Stimulated activated naive CD8-positive, alpha-beta T cell treated with anti-CD3 and anti-CD28 coated beads, Interleukin-15, amount 100 ng/mL, for 72 hours (primary cell): ENCODE measurements at places on chromosomes 5 and 9.
A peak's percentile ranks its signal among the peaks of the same experiment; 100 is the strongest.

- DNase-seq = no peak
Observed at GRCh38 chr9:16410601-16411280, 459.7 kb downstream of the BNC2 start.

DNA sequence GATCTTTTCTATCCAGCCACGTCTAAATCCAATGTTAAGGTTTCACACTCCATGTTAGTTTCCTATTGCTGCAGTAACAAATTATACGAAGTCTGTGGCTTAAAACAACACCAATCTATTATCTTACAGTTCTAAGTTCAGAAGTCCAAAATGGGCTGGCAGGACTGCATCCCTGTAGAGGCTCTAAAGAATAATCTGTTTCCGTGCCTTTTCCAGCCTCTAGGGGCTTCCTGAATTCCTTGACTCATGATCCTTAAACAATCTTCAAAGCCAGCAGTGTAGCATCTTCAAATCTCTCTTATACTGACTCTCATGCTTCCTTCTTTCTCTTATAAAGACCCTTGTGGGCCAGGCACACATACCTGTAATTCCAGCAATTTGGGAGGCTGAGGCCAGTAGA lies 6.8 kb downstream of the PLGRKT start:
- DNase-seq = no peak

DNA sequence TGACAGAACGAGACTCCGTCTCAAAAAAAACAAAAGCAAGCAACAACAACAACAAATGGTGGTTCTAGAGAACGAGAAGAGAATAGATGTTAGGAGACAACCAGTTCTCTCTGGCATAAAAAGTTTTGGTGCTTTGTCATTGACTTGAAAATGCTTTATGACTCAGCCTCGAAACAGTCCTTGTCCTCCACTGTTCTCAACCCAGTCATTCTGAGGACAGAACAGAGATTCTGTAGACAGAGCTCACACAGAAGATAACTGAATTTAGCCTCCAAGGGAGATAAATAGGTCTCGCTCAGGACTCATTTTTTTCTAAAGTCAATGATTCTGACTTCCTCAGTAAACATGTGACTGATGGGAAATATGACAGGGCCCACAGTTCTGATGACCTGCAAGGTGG lies 76.0 kb upstream of the FSTL4 start:
- no peak for DNase-seq

GRCh38 chr5:175854231-175855040 lies 16.9 kb upstream of the CPLX2 start:
- no peak for DNase-seq

DNA sequence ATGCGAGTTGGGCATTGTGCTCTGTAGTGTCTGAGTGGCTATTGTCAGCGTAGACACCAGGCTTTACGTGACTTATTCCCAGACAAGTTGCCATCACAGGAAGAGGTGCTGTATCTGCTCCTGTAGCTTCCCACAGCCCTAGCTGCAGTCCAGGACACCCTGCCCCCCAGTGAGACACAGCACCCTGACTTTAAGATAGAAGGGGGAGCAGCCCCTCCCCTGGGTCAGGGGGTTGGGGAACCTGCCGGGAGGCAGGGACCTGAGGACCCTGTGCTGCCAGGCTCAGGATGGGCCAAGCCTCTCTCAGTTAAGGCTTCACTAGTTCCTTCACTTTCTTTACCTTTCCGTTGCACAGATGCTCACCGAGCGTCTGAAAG lies 75.4 kb downstream of the NEK6 start:
- no peak for DNase-seq

DNA sequence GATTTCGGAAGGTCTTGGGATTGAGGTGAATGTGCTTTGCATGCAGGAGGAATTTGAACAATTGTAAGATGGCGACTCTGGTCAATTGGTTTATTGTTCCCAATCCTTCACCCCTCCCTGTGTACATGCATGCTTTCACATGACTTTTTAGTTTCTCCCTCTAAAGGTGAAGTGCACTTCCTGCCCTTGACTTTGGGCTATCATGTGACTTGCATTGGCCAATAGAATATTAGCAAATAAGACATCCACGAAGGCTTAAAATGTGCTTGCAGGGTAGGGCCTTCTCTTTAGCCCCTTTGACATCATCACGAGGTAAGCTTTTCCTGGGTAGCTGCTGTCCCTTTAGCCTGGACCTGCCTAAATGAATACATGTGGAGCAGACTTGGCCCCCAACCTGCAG lies 8.1 kb upstream of the ZBTB43 start:
- no peak for DNase-seq

DNA sequence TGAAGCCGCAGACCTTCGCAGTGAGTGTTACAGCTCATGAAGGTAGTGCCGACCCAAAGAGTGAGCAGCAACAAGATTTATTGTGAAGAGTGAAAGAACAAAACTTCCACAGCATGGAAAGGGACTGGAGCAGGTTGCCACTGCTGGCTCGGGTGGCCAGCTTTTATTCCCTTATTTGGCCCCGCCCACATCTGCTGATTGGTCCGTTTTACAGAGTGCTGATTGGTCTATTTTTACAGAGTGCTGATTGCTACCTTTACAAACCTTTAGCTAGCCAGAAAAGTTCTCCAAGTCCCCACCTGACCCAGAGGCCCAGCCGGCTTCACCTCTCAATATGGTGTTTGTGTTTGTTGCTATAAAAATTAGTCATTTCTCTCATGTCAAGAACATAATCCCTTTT lies 49.7 kb downstream of the RECK start:
- no peak for DNase-seq

GRCh38 chr5:176994460-176995121 lies 12.0 kb downstream of the UIMC1 start:
- no peak for DNase-seq

DNA sequence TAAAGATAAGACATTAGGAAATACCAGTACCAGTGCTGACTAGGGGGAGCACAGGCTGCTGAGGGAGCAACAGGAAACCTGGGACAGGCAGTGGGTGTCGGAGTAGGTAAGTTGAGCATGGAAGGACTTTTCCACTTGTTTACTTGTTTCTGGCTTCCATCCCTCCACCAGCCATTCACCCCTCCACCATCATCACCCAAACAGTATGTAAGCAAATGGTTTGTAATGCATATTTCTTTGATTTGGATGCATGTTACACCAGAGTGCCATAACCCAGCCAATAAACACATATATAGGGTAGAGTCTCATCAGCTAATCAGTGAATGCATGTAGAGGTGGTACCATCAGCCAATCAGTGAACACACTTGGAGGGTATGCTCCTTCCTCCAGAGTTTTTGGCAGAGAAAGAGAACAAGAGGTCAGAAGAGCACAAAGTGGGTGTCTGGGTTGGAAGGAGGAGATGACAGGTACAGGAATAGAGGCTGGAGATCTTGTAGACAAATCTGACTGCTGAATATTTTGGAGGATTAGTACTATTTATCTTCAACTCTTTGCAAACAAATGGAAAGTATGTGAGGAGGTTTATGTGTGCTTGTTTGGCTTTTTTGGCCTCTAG lies 37.7 kb upstream of the PDE8B start:
- no peak for DNase-seq

GRCh38 chr9:22682536-22682935 lies 235.9 kb downstream of the DMRTA1 start:
- no peak for DNase-seq

DNA sequence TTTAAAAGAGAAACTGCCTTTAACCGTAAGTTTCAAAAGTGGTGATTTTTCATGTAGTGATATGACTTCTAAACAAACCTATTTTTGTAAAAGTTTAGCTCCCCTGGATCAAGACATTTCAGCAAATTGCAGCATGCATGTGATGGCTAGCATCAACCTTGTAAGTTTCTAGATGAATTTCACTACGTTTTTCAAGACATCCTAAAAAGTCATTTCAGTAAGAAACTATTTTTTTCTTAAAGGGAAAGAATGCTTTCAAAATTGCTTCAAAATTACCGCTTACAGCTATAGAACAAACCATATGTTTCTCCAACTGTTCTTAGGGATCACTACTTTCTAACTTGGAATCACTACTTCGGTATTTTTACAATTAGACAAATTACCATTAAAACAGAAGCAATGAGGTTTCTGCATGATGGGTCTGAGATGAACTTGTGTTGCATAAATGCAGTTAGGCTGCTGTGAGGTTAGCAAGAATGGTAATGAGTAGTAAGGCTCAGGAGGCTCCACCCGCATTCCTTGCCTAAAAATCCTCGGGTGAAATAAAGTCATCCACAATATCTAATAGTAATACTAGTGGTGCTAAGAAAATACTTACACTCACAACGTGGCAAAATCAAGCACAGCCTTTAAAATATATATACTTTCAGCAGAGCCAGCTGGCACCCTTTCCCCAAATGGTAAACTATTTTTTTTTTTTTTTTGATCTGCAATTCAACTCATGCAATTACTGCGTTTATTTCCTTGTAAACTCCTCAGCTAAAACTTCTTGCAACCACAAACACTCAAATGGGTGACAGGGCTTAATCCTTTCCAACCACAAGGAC lies 53.8 kb downstream of the CDC14B start:
- peak; percentile 19 for DNase-seq

- no peak for DNase-seq
Observed at GRCh38 chr9:35102465-35102768, 514 bp downstream of the STOML2 start.

DNA sequence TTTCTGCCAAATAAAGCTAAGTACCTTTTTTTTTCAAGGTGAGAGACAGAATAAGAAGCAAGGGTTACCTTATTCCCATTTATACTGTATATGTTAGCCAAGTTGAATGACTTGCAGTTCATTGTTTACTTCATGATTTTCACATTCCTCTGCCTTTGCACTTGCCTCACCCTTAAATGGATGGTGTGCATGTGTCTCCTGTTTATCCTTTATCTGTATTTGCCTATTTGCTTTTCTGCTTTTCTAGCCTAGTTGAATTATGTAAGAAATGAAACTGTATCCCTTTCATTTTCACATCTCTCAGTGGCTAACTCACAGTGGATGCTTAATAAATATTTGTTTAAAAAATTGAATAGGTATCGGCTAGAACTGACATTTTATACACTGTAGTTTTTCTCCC lies 200.8 kb upstream of the ST8SIA4 start:
- no peak for DNase-seq

DNA sequence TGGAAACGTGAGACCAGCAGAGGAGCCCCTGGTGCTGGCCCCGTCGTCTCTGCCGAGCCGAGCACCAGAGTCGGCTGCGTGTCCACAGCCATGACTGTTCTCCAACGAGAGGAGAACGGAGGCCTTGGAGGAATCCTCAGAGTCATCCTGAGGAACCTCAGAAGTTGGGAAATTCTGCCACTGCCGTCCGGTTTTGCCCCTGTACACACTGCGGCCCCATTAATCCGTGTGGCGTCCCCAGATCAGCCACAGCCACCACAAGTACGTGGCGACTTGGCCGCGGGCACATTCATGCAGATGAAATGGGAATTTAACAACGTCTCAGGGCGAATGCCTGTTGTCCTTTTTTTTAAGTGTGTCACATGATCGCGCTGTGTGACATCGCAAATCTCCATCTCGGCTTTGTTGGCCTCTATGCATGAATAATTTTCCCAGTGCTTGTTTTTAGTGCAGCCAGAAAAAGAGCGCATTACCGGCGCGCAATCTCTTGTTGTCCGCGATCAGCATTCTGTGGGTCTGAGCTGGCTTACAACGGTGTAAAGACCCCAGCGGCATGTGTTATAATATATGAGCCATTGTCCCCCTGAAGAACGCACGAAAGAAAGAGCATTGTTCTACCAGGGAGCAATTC lies 323.0 kb upstream of the IRX4 start:
- no peak for DNase-seq

GRCh38 chr9:119761812-119762211 lies 392.6 kb upstream of the BRINP1 start:
- DNase-seq = no peak

DNA sequence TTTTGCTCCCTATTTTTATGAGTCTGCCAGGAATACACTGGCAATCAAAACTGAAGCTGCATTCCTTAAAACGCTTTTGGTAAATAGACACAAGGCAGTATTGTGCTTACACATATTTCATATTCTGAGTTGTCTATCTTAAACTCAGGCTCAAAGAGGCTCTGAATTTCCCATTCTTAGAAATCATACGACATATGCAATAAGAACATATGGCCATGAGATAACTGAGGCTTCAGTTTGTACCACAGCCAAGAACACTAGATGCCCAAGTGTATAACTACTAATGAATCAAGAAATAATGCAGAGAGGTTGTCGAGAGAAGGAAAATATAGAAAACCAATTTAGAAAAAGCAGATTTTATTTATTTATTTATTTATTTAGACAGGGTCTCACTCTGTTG lies 357.4 kb downstream of the NDUFS4 start:
- DNase-seq = no peak

GRCh38 chr5:143397302-143398052 lies 6.0 kb downstream of the NR3C1 start:
- no peak for DNase-seq

DNA sequence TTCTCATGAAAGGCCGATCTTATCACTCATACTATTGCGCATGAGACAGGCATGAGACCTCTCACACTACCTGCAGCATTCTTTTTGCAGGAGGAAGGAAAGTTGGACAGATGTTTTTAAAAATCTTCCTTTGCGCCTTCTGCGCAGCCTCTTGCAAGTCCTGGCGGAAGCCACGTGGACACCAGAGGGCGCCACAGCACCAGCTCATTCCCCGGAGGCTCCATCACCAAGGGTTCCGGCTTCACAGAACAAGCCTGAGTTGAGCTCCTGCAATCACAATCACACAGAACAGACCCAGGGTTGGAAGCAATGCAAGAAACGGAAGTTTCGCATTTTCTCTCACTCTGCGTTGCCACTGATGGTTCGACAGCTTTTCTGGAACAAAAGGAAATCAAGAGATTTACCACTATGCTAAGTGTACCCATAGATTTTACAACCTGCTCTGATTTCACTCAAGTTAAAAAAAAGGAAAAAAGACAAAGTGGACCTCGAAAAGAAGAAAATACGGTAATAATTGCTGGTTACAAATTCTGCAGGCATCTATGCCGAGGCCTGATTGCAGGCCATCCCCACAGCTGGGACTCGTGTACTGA lies 304.7 kb upstream of the MSX2 start:
- peak; percentile 74 for DNase-seq

GRCh38 chr5:61322738-61323725 lies 9.0 kb upstream of the ZSWIM6 start:
- no peak for DNase-seq

GRCh38 chr5:148976569-148977381 lies 86.1 kb downstream of the SH3TC2 start:
- no peak for DNase-seq

DNA sequence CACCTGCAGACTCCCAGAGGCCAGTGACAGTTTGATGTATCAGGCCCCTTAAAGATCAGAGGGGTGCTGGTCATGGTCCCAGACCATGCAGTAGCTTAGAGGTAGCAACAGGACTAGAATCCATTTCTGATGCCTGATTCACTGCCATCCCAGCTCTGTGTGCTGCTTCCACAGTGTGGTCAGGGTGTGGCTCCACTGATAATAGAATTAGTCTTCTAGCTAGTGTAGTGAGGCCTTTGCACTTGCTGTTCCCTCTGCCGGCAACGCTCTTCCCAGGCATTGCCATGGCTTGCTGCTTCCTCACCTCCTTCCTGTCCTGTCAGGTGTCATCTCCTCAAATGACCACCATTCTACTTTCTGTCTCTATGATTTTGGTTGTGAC lies 15.8 kb downstream of the PPARGC1B start:
- DNase-seq = no peak
